H7 (cell line): ENCODE measurements at places on chromosomes 6 and 20. TPM values are rescaled to one million over a fixed set of nuclear protein-coding genes. Genes with fewer than 3 reads are reported as not detected.

GRCh38 chr6:158876886-158877285, 57.7 kb upstream of the EZR start:
- DNase-seq, result no peak

DNA sequence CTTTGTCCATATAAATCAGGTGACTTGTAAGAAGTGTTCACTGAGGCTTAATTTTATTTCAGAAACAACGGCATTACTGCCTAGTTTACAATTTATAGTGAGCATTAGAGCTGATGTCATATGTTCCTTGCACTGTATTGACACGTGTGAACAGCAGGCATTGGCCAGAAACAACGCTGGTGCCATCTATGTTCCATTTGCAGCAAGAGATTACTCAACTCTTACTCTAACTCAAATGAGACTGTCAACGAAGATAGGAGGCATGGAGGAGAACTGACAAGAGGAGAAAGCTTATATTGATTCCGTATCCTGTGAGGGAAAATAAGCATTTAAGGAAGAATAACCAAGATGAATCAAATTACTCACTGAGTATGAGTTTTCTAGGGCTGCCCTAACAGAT, 48.4 kb downstream of the MTFR2 start:
- no peak for DNase-seq

DNA sequence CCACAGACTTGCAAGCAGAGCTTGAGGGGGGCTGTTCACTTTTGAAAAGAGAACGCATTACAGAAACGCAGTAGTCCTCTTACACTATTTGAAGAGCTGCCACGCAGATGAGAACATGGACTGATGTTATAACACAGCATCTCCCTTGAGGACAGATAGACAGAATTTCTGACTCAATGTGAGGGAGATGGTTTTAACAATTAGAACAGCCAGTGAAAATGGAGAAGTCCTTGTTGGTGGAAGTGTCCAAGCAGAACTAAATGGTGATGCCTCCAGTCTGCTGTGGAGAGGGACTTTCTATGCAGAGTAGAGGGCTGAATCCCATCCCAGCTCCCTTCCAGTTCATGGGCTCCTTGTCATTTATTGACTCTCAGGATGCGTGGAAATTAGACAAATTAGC, 100.0 kb downstream of the RREB1 start:
- no peak for DNase-seq

DNA sequence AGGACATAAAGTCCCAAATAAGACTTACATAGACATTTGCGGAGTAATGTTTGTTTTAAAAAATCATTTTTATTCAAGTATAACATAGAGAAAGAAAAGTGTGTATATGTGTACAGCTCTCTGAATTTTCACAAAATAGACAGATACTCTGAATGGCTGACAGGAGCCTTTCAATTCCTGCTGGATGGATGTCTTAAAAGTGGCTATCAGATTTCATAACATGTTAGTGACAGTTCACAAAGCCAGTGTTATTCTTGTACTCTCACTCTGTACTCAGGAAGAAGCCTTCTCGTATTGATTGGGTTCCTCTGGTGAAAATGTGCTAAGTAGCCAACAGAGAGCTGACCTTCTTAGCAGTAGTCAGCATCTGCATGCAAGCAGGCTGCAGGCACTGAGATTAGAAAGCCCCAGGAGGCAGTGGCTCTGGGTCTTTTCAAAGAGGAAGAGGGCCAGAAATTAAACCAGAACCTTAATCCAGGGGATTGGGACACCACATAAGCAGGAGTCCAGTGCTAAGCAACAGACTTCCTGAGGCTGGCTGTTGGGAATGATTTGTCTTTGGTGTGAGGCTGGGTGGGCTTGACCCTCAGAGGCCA, 19.7 kb downstream of the SLC17A4 start:
- DNase-seq, result no peak

GRCh38 chr6:160363016-160363996, 15.1 kb downstream of the SLC22A3 start:
- no peak for DNase-seq

GRCh38 chr6:159972506-159973268, 3.8 kb downstream of the IGF2R start:
- no peak for DNase-seq

PSORS1C2 gene
- total RNA-seq, result 0.07 TPM in 1 of 2 replicates, not detected in the other
